ENCODE measurements at places on chromosomes 5 and 9. TPM values are rescaled to one million over a fixed set of nuclear protein-coding genes. Genes with fewer than 3 reads are reported as not detected.

GRCh38 chr5:173903396-173904140, 15.4 kb downstream of the CPEB4 start:
- DNase-seq = no peak

DNA sequence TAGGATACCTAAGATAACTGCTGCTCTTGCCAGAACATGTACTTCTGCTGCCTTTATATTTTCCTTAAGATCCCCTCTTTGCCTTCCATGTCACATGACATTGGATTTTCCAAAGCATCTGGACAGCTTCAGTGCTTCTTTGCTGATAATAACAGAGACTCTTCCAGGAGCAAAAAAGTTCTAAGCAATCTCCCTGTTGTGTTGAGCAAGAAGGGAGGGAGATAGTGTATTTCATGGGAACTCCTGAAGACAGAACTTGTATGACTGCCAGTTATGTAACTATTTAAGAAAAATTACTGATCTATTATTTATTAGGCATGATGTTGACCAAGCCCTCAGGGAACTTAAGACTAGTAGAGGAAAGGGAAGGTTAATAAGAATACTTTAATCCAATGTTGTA, 454.7 kb downstream of the SPATA31D1 start:
- DNase-seq = no peak

DNA sequence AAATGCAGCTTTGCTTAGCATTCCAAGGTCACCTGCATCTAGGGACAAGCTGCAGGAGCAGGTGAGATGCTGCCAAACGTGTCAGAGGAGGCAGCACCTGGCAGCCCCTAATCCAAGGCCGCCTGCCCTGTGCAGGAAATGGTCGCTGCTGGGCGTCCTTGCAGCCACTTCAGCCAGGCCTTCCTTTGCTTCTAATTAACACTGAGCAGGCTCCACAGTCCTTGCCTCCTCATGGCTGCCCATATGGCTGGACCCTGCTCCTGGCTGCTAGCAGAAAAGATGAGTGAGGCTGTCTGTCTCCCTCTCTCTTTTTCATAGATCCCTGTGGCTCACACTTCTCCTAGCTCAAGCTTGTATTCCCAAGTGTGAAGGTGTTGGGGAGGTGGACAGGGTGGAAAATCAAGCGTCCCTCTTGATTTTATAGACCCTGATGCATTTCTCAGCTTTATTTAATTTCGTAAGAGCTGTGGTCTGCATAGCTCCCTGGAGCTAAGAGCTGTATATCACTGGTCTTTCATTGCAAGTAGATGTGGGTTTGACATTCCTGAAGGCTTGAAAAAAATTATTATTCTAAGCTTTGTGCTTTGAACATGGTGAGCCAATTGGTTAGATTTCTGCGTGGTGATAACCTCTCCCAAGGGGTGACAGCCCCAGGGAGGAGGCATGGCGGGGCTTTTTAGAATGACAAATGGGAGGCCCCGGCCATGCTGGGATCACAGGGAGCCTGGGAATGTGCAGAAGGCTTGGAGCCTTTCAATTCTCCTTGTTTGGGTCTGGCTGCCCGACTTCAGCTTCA, 193.8 kb downstream of the SLIT3 start:
- no peak for DNase-seq

GRCh38 chr9:103625161-103625804, 468.8 kb upstream of the SMC2 start:
- no peak for DNase-seq

The RANBP3L gene
- not detected for polyA plus RNA-seq

Data from CD14-positive monocyte (primary cell).